Islet precursor cell (in vitro differentiated cells): ENCODE measurements at places on chromosomes 6 and 20.

GRCh38 chr6:110270165-110270564 lies 88.0 kb downstream of the METTL24 start:
- peak; percentile 92 for DNase-seq

GRCh38 chr20:57749131-57749690 lies 39.4 kb upstream of the PMEPA1 start:
- no peak for DNase-seq

DNA sequence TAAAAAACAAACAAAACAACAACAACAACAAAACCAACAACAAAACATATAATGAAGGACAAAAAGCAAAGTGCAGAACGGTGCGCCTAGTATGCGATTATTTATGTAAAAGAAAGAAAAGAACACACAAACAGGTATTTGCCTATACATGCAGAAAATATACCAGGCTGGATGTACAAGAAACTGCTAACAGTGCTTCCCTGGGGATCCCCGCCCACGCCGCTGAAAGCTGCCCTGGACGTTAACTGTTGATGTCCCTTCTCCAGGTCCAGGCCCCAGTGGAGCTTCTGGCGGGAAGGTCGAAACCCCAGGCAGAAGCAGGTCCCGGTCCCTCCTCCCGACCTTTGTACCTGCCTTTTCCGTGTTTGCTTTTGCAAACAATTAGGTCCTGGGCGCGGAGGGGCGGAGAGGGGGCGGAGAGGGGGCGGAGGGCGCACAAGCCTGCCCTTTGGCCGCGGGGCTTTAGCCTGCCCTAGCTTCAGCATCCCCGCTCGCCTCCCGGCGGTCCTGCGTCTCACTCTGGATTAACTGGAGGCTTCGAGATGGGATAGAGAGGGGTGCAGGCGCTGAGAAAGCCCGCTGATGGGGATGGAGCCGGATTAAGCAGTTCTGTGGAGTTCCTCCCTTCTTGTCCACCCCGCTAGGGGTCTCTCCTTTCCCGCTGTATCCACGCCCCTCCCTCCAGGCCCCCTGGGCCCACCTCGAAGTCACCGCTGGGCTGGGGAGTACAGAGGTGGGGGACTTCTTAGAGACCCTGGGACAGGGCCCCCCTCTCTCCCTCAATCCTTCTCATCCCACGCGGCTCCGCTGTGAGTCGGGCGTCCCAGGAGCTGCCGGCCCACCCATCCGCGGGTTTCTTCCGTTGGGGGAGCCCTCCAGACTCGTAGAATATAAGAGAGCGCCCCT lies 8.2 kb upstream of the AHCY start:
- DNase-seq = peak; percentile 84

DNA sequence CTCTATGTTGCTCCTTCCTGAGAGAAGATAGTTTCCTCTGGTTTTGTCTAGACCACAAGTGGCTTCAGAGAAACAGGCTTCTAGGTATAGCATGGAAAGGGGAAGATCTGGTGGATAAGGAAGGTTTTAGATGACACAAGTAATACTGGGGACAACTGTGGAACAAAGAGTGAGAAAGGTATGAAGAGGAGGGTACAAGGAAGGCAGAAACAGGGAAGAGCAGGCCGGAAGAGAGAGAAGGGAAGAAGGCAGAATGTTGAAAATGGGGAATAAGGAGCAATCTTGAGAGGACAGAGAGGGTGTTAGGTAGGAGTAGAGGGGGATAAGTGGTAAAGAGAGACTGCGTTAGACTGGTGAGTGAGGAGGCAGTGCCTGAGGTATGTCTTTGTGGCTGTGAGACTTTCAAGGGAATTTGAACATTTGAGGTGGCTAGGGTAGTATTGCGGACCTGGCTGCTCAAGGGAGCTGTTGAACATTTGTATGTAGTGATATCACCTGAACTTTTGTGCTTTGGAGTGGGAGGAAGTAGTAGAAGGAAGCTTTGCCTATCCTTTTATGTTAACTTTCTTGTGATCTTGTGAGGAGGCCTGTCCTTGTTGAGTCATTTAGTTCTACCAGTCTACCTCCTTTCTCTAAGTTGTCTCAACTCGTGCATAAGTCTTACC lies 69.5 kb downstream of the FOXO3 start:
- DNase-seq = peak; percentile 68

DNA sequence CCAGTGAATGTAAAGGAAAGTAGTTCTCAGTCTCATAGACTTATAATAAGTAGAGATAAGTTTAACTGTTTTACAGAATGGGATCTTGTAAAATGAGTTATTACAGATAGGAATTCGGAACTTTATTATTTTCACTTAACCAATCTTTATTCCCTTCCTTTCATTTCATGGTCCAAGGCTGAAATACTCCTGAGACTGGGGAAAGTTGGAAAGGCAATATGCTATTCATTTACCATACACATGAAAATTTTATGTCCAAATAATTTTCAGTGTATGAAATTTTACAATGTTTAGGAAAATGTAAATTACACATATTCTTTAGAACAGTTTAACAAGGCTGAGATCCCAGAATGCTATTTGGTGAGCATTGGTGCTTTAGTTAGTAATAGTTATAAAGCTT lies 62.3 kb downstream of the HMGCLL1 start:
- no peak for DNase-seq

GRCh38 chr20:63734946-63735858 lies 1.3 kb upstream of the LIME1 start:
- DNase-seq = no peak

DNA sequence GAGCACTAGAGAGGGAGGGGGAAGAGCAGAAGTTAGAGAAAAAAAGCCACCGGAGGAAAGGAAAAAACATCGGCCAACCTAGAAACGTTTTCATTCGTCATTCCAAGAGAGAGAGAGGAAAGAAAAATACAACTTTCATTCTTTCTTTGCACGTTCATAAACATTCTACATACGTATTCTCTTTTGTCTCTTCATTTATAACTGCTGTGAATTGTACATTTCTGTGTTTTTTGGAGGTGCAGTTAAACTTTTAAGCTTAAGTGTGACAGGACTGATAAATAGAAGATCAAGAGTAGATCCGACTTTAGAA lies 2.0 kb downstream of the ID4 start:
- DNase-seq = no peak

DNA sequence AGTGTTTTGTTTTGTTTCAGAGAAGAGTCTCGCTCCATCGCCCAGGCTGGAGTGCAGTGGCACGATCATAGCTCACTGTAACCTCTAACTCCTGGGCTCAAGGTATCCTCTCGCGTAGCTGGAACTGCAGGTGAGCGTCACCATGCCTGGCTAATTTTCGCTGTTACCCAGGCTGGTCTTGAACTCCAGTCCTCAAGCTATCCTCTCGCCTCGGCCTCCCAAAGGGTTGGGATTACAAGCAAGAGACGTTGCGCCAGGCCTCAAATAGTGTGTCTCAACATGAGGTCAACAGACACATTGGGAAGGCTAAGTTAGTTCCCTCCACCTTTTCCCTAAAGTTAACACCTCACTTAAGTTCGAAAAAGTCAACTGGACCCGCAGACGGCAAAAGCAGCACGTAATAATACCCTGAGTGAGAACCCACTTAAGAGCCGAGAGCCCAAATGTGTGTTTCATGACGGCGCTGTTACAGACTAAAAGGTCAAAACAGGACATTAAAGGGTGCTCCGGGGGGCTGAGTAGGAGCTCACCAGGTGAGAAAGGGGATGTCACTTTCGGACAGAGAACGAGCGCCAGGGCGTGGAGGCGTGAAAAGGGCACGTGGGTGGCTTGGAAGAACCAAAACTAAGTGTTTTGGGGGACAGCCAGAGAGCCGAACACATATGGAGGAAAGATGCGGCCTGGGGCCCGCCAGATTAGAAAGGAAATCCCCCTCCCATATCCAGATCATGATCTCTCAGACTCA lies 499 bp downstream of the TTI1 start:
- peak; percentile 54 for DNase-seq
